ENCODE measurements at places on chromosomes 12 and 14. TPM values are rescaled to one million over a fixed set of nuclear protein-coding genes. Genes with fewer than 3 reads are reported as not detected.

GRCh38 chr14:85595981-85596380, 66.0 kb downstream of the FLRT2 start:
- DNase-seq: no peak

- no peak for DNase-seq
Measured at GRCh38 chr12:128116537-128116936, 150.4 kb upstream of the TMEM132C start.

DNA sequence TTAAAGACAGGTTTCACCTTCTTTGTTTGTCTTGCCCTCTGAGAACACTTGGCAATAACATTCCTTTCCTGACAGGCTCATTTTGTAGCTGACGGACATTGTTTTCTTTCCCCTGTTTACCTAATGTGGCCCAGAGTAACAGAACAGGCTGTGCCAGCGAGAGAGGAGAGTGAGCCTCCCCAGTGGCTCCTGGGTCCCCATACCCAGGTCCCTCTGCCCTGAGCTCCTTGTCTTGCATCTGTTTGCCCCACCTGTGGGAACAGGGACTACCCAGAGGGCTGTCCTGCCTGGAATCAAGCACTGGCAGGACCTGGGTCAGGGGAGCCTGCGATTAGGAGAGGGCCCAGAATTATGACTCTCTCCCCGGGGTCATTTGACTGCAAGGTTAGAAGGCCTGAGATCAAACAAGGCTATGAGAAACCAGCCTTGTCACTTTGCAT, 222.9 kb downstream of the ZFP36L1 start:
- no peak for DNase-seq

GRCh38 chr12:7017870-7018349, 366 bp downstream of the LPCAT3 start:
- DNase-seq: no peak

DNA sequence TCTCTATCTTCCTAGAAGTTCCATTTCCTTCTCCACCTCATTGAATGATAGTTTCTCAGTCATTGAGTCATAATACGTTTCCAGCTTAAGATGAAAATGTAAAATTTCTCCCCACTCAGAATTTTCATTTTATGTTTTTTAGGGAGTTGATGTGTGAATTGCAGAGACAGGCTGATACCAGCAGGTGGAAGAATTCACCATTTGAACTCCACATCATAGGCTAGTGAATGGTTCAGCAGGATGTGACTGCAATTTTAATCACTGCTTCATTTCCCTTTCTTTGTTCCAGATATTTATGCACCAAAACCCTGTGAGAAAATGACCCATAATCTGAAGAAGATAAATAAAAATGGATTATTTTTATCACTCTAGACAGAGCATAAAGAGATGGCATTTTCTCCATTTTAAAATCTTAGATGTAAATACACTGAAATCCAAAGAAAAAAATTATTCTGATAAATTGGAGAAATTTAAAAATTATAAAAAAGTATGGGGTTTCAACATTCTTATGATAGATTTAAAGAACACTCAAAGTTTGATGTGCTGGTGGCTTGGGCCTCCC, 10.6 kb upstream of the PYGL start:
- DNase-seq: no peak

DNA sequence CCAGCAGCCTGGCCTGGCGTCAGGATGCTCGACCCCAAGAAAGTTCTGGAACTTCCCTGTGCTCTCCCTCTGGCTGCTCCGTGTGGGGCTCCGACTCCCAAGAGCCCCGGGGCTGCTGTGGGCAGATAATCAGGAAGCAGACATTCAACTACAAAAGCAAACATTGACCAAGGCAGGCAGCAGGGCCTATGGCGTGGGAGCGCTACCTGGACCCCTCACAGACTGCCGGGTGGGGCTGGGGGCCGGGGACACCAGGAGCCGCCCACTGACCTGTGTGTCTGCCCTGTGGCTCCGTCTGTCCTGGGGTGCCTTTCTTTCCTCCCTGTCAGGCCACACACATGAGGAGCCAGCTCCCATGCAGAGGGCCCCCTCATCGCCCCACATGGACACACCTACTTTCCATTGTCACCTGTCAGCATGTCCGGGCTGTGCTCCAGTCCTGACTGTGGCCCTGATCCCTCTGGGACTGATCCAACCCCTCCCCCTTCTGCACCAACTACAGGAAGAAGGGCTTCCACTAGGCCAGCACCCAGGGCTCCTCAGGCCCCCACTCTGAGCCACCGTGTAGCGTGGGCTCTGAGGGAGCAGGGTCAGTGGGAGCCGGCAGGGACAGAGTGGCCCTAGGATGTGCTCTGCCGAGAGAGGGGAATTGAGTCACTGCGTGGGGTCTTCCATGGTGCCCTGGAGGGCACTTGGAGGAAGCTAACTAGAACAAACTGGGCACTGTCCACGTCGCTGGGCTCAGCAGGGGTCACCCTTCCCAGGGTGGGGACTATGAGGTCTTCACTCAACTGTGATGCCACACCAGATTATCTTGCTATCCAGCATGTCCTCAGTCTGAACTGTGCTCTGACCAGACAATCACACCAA, 215.4 kb upstream of the C14orf180 start:
- DNase-seq: peak; percentile 75

DNA sequence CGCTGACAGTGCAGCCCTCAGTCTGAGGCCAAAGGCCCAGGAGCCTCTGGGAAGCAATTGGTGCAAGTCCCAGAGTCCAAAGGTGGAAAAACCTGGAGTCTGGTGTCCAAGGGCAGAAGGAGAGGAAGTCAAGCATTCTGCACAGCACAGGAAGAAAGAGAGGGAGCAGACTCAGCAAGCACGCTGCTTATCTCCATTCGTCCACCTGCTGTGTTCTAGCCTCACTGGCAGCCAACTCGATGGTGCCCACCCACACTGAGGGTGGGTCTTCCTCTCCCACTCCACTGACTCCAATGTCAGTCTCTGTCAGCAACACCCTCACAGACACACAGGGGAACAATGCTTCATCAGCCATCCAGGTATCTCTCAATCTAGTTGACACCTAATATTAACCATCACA, 38.8 kb downstream of the HELB start:
- no peak for DNase-seq

- DNase-seq: no peak
Measured at GRCh38 chr12:42987216-42987650, 397.7 kb upstream of the PRICKLE1 start.

DNA sequence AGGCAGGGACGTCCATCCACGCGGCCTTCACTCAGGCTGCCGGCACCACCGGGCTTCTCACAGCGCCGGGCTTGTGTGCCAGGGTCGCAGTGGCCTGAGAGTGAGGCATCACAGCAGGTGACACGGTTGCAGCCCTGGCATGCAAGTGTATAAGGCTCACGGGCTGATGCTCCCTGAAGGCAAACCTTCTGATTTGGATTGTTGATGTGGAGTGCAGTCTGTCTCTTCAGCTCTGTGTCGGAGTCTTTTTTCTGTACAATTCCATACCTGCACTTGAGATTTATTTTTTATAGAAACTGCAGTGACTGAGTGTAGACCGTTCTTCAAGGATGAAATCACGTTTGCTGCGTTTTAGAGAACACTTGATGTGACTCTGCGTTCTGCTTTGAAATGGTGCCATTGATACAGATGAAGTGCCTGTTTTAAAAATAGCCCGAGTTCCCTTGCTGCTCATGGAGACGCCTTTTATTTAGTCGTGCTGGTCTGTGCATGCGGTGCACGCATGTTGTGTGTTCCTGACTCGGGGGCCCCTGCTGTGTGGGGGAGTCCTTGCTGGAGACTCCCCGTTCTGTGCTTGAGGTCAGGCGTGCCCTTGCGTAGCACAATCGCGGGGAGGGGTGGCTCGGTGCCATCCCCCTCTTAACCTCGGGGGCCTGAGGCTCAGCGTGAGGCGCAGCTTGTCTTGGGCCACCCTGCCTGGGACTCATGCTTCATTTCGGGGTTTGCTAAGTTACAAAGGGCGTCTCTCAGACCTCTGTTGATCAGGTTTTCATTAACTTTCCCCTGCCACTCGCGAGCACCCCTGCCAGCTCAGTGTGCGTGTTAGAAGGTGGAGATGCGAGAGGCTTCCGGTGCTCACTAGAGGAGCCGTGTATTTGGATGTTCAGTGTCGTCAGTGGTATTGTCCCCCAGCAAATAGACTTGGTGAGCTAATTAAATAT, 21.6 kb upstream of the AMN start:
- DNase-seq: no peak

DNA sequence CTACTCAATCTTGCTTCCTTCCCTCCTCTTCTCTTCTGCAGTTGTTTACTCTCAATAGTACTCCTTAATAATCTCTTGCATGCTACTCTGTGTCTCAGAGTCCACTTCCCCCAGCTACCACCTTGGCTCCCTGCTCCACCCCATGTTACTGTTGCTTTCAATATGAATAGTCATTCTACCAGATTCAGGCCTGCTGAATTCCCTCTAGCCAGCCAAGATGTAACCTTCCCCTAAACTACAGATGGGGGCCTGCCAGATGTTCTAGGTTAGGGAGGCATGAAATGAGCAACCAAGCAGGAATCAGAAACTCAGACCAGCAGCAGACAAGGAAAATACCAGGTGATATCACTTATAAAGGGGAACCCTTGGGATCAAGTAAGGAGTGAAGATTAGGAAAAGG, 392.1 kb upstream of the DDHD1 start:
- no peak for DNase-seq

GRCh38 chr12:50753232-50753769, 10.6 kb upstream of the ATF1 start:
- DNase-seq: no peak

Gene MANSC1
- 15.4 TPM for total RNA-seq

Gene RND1
- total RNA-seq: 4.7 TPM

Gene MYH6
- total RNA-seq: not detected

Gene CLEC4D
- 4.8 TPM for total RNA-seq

Gene STON2
- total RNA-seq: 20.8 TPM

Gene OAS3
- total RNA-seq: 34.7 TPM

Gene SLC6A15
- not detected for total RNA-seq

Gene IKBIP
- total RNA-seq: 22.6 TPM

Gene PARPBP
- total RNA-seq: 2.3 TPM

Gene RNU7-1
- not detected for total RNA-seq

Gene CLEC4C
- not detected for total RNA-seq

Gene BMP4
- total RNA-seq: 6.5 TPM

Gene PRKD1
- 10.4 TPM for total RNA-seq

Gene GPR84
- total RNA-seq: 2.3 TPM

Gene KRT74
- not detected for total RNA-seq

Gene CBX5
- total RNA-seq: 35.2 TPM

Gene TAS2R14
- total RNA-seq: 2.4 TPM

Gene MGST1
- total RNA-seq: 1,962 TPM

Data from mesenteric fat pad (tissue), 1 donor.